Activated gamma-delta T cell treated with Interleukin-2 at 50 U/mL for 16 hours (primary cell): ENCODE measurements at places on chromosomes 3 and 15.

GRCh38 chr15:96416218-96416933 is 85.9 kb downstream of the NR2F2 start:
- no peak for DNase-seq

DNA sequence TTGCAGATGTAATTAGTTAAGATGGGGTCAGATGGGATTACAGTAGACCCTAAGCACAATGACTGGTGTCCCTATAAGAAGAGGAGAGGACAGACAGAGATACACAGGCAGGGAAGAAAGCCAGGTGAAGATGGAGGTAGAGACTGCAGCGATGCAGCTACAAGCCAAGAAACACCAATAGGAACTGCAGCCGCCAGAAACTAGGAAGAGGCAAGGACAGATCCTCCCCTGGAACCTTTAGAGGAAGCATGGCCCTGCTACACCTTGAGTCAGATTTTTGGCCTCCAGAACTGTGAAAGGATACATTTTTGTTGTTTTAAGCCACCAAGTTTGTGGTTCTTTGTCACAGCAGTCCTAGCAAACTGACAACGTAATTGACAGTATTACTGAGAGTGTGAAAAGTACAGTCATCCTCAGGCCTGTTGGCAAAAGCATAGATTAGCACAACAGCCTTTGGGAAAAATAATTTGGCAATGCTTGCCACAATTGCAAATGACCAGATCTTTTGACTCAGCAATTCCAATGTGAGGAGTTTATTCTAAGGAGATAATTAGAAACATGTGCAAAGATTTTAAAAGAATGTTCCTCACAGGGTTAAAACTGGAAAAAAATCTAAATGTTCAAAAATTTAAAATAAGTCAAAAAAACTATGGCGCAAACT is 82.6 kb upstream of the TJP1 start:
- no peak for DNase-seq

- DNase-seq: no peak
These were observed 7.7 kb downstream of the RYK start for GRCh38 chr3:134242649-134243617.

GRCh38 chr3:101725194-101725889 is 928 bp downstream of the CEP97 start:
- DNase-seq: peak; percentile 22

- no peak for DNase-seq
These were observed 4.6 kb downstream of the SNRK start for GRCh38 chr3:43290956-43291355.

- no peak for DNase-seq
These were observed 89.7 kb downstream of the BDH1 start for GRCh38 chr3:197465996-197466549.

DNA sequence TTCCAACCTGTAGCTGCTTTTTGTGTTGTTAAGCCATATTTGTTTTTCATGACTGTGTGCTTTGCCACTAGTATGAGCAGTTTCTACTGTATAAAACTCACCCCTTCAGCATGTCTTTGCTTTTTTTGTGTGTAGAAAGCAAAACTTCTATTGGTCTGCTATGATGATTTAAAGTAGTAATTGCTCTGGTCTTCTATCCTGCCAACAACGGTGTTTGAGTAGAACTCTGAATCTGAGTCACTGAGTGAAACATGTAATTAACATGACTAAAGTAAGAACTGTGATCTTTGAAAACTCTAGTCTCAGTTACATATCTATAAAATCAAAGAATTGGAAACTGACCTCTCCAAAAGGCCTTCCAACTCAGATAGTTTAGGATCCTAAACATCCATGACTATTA is 133.6 kb downstream of the TPRG1 start:
- DNase-seq: no peak

DNA sequence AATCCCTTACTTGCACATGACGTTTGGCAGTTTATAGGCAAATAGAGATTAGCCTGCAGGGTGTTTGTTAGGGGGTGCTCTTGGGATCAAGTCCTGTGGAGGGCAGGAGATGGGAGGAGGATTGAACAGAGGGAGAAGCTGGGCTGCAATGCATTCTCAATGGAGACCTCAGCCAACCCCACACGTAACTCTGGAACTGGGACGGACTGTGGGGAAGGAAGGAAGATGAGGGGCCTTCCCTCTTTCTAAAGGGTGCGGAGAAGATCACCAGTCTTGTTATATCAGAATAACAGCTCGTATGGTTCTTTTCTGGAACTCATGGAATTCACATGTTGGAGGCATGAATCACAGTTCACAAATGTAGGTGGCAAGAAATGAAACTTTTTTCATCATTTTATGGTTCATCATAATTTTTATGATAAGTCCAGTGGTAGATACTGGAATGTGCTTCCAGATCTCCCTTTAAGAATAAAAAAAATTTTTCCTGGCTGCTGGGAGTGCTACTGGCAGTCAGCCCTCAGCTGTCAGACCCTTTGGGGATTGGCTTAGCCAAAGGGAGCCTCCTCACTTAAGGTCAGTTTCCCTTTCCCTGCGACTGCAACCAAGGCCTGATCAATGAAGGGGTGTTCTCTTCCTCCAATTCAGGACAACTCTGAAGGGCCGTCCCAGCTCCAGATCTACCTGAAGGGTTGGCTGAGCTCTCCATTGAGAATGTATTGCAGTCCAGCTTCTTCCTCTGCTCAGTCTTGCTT is 20.5 kb upstream of the LYZL4 start:
- no peak for DNase-seq

- DNase-seq: no peak
These were observed 611.3 kb downstream of the EDEM1 start for GRCh38 chr3:5798809-5799208.

- no peak for DNase-seq
These were observed 146.1 kb downstream of the TPRG1 start for GRCh38 chr3:189317911-189318310.

DNA sequence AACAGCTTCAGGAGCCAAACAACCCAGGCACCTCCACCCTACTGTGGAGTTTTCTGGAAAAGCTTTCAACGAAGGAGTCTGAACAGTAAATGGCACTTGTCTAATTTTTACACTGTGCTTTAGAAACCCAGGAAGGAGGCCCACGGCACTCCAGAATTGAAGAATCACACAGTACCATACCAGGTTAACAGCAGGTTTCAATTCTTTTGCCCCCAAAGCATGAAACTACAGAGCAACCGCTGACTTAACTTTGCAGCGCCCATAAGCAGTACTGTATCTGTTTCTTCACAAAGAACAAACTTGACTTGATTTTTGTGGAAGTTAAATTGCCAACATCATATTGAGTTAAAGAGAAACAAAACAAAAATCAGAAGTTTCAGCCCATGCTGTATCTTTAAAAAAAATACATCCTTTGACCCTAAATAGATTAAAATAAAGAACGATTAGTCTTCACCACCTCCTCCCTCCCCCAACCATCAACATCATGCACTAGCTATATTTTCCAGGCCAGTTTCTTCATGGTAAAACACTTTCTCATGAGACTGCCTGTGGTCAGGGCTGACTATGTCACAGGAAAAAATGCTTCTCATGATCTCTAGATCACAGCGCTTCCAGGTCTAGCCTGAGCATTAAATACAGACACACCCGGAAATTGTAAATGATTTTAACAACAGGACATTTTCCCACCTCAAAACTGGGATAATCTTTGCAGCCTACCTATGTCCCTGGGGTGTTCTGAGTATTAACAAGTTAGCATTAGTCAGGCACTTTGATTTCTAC is 456.3 kb downstream of the FOXP1 start:
- DNase-seq: no peak

GRCh38 chr3:196517919-196518318 is 2.8 kb upstream of the SMCO1 start:
- no peak for DNase-seq

GRCh38 chr15:39411102-39411989 is 169.5 kb upstream of the THBS1 start:
- DNase-seq: no peak

DNA sequence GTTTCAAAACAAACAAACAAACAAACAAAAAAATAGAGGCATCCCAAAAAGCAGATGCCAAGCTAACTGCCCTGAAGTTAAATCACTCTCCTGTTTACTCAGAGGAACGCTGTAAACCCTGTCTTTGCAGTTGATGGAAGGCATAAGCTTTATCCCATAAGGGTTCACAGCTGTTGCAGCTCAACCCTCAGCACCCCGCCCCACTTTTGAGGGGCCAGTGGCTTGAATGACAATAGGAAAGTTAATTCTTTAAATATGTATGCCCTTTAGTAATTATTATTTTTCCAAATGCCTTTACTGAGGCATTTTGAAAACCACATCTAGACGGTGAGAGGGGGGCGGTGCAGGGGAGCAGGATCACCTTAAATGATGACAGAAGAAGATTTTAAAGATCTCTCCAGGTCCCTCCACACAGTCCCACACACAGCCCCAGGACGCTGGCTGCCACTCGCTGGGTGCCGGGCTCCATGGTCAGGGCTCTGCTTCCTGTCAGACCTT is 272.1 kb downstream of the FAM43A start:
- no peak for DNase-seq

GRCh38 chr3:72271216-72271615 is 486.3 kb upstream of the PROK2 start:
- DNase-seq: no peak

DNA sequence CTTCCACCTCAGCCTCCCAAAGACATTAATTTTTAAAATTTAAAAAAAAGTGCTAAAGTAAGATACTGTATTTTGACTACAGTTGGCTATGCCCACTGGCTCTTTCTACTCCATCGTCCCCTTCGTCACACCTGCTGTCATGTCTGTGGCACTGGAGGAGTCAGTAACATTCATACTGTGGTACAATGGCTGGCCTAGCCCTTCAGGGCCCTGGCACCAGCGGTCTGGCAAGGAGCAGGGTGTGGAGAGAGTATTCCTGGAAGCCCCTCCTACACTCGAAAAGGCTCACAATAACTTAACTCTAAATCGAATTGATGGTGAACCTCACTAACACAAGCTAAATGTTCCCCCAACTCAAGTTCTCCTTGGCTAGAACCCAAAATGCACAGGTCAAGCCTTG is 89.7 kb upstream of the RASGRF1 start:
- DNase-seq: no peak

DNA sequence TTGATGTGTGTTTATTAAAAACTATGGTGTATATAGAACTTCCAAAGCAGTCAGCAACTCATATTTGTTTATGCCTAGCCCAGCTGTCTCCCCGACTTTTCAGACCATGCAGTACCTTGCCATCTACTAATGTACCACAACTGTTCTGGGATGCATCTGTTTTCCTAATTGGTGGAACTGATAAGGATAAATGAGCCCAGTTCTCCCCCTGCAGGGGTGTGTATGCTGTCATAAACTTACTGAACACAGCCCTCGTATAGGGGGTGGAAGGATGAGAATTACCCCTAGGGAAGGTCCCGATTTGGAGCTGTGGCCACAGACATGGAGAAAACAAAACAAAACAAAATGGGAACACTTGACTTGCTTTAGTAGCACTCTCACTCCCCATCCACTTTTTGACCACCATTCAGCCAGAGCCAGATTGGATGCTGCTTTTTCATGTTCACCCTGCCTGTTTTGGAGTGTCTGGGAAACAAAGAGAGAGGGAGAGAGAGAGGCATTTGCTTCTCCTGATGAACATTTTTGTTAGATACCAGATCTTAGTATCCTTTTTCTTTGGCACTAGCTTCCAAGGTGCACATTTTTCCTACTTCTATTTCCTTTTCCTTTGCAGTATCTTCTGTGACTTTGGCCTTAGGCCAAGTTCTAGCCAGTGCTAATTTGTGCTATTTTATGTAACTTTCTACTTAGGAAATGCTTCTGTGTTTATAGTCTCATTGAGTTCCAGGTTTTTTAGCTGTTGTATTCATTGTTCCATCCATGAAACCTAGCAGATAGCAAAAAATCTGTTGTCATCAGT is 29.1 kb downstream of the CADM2 start:
- DNase-seq: no peak

GRCh38 chr3:147416931-147417330 is 7.8 kb downstream of the ZIC1 start:
- no peak for DNase-seq

- DNase-seq: no peak
These were observed 135.6 kb downstream of the TJP1 start for GRCh38 chr15:29686445-29687203.

GRCh38 chr3:110576960-110577359 is 494.7 kb upstream of the NECTIN3 start:
- DNase-seq: no peak

DNA sequence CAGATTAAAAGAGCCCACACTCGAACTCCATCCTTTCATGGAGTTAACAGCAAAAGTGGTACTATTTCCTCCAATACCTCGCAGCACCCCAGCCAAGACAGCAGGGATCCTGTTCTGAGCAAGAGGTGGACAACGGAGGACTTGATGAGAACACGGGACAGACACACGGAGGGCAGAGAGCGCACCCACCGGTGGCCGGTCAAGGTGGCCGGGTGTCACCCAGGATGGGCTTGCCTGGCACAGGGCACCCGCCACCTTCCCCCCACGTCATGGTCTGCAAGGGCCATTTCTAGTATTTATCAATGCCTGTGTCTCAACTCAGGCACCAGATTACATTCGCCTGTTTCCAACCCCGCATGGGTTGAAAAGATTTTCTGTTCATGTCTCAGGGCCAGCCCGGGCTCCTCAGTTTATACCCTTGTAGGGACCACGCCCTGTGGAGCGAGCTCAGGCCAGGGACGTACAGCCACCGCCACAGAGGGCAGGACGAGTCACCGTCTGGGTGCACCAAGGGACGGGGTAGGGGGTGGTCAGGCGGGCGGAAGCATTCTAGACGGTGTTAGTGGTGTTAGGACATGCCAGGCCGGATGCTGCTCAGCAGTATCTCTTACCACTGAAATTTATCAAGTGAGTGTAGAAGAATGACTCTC is 64.2 kb downstream of the CYFIP1 start:
- DNase-seq: no peak

GRCh38 chr15:36771826-36772225 is 192.4 kb downstream of the CDIN1 start:
- no peak for DNase-seq

GRCh38 chr3:42651248-42652091 is 2.0 kb upstream of the ZBTB47 start:
- DNase-seq: no peak

DNA sequence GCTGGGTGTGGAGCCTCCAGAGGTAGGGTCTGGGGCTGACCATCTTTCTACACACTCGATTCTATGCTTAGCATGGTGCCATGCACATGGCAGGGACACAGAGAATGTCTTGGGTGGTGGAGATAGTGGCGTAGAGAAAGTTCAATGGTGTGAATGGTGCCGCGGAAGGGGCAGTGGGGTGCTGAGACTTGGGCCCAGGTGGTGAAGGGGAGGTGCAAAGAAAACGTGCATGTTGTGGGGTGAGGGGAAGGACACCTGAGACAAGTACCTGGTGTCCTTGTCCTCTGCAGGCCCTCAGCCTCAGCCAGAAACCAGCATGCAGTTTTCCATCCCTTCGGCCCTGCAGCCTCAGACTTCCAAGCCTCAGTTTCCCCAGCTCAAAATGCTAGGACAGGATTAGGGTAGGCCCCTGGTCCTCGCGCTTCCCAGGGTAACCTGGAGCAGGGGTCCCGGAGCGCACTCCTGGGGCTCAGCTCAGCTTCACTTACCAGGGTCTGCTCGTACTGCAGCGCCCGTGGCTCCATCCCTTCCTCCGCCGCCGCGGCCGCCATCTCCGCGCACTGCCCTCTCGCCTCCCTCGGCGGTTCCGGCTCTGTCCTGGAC is 375 bp downstream of the CLCN2 start:
- DNase-seq: no peak
